ENCODE measurements at places on chromosomes 11 and 22.
A peak's percentile ranks its signal among the peaks of the same experiment; 100 is the strongest.

GRCh38 chr22:25714739-25715138 is 27.2 kb upstream of the MYO18B start:
- no peak for DNase-seq

GRCh38 chr11:6544921-6545850 is 48.1 kb downstream of the DNHD1 start:
- DNase-seq = peak; percentile 79

GRCh38 chr11:90434858-90435257 is 212.0 kb upstream of the CHORDC1 start:
- no peak for DNase-seq

GRCh38 chr11:4551346-4551979 is 6.5 kb downstream of the OR52M1 start:
- no peak for DNase-seq

DNA sequence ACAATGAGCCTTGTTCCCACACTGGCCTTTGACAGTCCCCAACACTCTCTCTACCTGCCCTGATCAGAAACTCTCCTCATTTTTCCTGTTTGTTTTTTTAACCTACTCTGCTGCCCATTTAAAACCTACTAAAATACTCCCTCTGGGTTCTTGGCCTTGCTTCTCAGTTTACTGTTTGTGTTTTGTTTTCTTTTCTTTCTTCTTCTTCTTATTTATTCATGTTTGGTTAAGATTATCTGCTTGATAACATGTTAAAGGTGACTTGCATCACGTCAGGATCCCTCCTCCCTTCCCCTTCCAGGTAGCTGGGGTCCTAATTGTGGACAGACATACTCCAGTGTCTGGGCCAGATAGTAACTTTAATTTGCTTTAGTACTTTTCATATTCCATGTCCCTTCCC is 95.0 kb upstream of the KCNA4 start:
- DNase-seq = no peak

Data from body of pancreas (tissue), 4 donors.